ENCODE measurements at places on chromosomes 2 and 18.

DNA sequence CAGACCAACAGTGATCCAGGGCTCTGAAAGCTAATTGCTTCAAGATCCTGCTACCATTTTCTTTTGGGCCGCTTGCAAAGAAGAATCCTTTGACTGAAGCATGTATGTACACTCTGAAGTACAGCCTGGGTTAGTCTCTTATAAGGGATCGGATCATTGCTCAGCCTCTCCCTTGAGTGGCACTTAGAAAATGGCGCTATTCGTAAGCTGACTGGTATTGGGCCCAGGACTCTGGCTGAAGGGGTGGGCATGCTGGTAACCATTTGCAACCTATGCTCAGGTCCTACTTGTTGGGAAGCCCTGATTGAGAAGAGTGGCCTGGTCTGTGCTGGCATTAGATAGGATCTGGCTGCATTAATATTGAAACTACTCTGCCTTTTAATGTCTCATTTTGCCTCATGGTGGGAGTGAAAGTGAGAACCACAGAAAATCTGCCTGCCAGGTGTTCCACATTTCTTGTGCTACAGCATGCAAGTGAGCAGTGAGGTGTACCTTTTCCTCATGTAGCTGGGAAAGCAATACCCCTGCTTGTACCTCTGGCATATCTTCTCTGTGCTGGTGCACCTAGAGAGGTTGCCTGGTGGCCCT is 661 bp upstream of the MGAT5 start:
- DNase-seq: no peak

DNA sequence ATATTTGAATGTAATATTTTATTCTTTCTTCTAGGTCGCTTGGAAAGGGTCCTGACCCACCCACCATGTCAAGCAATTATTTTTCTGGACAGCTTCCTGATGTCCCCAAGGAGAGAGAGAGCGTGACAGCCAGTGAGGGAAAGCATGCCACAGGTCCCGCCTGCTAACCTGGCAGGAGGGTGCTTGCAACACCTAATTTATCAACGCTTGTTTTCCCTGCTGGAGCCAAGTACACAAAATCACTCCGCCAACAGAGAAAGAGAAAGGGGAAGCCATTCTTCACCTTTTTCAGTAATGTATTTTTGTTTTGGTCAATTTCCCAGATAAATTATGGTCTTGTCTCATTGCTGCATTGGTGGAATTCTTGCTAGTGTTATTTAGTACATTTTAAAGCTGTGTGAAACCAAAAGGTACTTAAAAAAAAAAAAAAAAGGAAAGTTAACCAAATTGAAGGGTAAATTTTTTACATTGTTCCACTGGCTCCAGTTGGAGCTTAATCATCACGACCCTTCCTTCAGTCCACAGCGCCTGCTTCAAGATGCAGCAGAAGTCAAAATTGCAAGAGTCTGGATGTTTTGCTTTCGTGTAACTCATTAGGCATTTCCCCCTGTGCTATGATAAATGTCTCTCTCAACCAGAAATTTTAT is 88.5 kb upstream of the COPS8 start:
- DNase-seq: no peak

DNA sequence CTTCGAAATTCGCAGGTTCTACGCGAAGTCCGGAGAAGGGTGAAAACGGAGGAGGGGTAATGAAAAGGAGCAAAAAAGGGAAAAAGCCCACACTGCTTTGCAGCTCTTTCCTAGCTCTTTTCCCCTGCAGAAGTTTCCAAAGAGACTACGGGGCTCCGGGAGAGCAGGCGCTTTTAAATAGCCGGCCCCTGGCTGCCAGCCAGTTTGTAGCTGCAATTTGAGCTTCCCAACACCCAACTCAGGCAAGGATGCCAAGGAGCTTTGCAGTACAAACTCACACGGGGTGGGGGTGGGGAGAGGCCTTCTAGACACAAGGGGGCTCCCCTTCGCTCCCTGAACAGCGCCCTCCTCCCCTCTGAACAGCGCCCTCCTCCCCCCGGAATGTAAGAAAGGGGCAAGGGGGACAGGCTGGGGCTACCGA is at the start of gene IGFBP5:
Gene IGFBP5, minus strand, starts transcription at position 149 of the 421 bp plus-strand sequence. CDS start 774 bp downstream, outside the sequence.
- DNase-seq: peak; percentile 12

- DNase-seq: no peak
Observed at GRCh38 chr2:45117383-45117782, 108.1 kb upstream of the SIX2 start.

DNA sequence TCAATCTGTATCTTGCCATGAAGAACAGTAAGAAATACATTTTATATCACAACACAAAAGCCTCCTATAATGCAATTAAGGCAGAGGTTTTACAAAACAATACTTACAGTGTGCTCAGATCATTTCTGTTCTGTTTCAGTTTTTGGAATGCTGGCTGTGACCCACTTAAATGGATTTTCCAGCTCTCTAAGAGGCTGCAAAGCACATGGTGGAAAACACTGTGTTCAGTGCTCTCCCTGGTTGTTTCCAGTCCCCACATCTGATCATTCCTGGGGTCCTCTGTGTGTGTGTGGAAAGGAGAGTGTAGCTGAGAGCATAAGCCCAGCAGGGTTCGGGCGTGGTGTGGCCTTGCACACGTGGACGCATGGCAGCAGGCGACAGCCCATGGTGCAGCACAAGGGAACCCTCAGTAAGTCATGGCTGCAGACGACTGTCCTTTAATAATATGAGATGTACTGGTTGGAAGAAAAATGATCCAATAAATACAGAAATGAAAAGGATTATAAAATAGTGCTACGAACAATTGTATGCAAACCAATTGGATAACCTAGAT is 95.6 kb downstream of the FAM210A start:
- DNase-seq: no peak

GRCh38 chr2:226126104-226126503 is 673.5 kb downstream of the IRS1 start:
- no peak for DNase-seq

- no peak for DNase-seq
Observed at GRCh38 chr2:119873350-119874315, 113.9 kb downstream of the PTPN4 start.

GRCh38 chr2:85951351-85952067 is 62.7 kb upstream of the ST3GAL5 start:
- no peak for DNase-seq

- no peak for DNase-seq
Observed at GRCh38 chr2:200373973-200374416, 67.5 kb downstream of the SPATS2L start.

DNA sequence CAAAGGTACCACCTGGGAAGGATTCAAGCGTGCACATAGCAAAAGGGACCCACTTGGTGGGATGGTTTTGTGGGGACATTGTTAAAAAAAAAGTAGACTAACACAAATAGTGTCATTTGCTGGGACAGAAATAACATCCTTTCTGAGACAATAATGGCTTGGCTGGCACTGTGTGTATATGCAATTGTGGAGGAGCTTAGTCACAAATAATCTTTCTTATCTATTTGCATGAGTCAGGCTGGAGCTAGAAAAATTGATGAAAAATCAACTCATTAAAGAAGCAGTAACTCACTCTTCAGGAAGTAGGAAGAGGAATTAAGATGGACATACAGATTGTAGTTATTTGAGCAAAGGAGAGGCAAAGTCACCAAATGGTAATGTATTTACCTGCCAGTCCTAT is 29.5 kb upstream of the ITGB6 start:
- no peak for DNase-seq

- DNase-seq: no peak
Observed at GRCh38 chr2:103103678-103104077, 341.8 kb downstream of the TMEM182 start.

DNA sequence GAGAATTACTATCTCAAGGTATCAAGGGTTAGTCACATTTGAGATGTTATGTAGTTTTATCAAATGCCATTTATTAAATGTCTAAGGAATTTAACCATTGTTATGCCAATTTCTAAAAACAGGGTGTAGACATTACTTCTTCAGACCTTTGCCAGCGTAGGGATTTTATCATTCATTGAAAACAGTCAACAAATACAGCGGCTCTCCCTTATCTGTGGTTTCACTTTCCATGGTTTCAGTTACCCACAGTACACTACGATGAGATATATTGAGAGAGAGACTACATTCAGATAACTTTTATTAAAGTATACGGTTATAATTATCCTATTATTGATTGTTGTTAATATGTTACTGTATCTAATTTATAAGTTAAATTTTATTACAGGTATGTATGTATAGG is 234.7 kb downstream of the TMX3 start:
- DNase-seq: no peak

- no peak for DNase-seq
Observed at GRCh38 chr2:122391726-122392125, 636.3 kb downstream of the TSN start.

DNA sequence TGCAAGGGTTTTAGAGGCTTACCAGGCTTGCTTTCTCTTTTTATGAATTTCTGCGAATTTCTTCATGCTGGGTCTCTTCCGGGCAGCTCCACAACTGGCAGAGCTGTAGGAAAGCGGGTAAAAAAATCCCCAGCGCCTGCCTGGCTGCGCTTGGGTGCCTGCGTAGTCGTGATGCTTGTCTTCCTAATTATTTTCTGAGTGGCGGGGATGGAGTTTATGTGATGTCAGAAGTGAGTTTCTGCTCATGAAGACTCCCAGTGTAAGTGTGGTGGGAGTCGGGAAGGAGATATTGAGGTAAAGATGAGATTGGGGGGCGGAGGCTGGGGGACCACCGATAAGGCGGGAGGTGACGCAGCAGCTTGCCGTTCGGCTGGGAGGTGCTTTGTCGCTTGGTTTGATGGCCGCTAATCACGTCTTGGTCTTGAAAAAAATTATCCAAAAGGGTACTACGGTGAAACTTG is 229.8 kb downstream of the LDLRAD4 start:
- DNase-seq: no peak

- DNase-seq: no peak
Observed at GRCh38 chr2:191869178-191869577, 22.3 kb upstream of the CAVIN2 start.

DNA sequence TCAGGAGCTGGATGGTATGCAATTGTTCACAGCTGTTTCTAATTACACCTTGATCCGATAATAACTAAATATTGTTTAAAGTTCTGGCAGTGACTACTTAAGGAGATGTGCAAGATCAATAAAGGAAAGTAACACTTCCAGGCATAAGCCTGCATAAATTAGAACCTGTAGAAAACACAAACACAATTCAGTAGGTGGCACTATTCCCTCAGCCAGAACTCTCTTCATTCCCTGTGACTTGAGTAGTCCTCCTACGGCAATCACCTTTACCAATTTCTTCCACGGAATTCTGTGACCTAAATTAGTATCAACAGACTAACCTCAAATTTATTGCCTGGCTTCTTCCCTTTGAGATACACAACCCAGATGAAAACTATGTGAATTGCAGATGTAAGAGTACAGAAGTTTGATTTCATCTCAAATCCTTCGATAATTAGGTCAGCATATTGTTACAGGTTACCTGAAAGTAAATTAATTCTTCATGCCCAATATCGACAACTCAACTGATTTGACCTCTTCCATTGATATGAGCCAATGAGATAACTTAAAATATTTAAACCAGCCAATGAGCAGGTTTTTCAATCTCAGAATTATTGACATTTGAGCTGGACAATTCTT is 137.8 kb downstream of the PID1 start:
- no peak for DNase-seq

- DNase-seq: no peak
Observed at GRCh38 chr2:239832490-239833268, 192.5 kb downstream of the NDUFA10 start.

DNA sequence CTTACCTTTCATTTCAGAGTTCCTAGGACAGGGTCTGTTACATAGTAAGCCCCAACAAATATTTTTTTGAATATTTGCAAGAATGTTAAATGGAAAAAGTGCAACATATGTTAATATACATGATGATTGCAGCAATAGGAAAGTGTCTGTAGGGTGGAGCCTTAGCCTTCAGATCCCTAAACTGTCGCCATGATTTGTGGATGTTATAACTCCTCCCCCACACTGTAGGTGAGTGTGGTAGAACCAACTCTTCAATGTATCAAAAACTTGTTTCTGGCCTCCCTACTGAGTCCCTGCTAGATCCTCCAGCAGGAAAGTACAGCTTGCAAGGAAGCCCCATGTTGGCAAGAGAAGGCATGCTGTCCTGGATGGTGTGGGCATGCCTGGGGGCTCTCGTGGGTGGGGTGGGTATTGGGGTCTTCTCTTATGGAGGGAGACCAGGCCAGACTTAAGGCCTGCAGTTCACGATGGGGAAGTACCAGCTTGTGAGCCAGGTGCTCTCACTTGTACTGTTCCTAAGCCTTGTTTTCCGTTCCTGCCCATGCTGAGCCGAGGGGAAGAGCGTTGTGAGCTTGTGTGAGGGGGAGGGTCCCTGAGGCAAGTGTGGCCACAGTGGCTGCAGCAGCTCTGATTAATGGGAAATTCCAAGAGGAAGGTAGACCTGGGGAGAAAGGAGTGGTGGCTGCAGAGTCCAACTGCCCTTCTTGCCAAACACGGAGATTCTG is 11.4 kb downstream of the FHOD3 start:
- DNase-seq: no peak

DNA sequence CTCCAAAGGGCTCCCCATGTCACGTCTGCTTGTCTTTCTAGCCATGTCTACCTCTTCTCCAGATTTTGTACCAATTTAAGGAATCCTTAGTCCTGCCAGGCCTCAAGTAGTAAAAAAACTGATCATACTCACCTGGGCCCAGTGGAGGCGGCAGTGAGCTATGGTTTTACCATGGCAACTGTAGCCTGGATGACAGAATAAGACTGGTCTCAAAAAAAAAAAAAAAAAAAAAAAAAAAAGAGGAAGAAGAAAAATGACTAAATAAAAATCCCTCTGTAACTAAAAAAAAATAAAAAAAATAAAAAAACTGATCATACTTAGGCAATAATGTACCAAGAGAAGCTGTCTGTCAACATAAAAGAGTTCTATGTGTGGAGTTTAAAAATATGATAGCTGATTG is 221.6 kb downstream of the NR4A2 start:
- no peak for DNase-seq

DNA sequence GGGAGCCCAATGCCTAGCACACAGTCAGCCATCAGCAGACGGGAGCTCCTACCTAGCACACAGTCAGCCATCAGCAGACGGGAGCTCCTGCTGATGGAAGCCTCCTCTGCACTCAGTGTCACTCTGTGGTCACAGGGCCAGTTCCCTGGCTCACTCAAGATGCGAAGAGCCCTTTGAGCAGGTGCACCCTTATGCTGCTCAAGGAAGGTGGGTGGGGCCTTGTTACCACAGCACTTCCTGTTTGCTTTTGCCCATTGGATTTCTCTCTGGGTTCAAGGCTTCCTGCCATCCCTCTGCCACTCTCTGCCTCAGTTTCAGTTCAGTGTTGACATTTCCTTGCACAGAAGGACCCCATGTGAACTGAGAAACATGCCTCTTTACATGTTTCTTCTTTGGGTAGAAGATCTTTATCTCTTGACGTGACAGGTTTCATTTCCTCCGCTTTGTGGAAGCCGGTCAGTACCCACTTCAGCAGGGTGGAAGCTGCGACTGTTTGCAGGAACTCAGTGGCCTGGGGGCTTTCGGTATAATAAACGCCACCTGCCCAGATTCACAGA is 11.6 kb downstream of the TRIB2 start:
- no peak for DNase-seq

GRCh38 chr18:35582899-35583558 is 1.5 kb downstream of the GALNT1 start:
- DNase-seq: no peak
